ENCODE measurements at places on chromosomes 7 and 10.

GRCh38 chr7:107045195-107045960 lies 873 bp downstream of the PRKAR2B start:
- DNase-seq: no peak

DNA sequence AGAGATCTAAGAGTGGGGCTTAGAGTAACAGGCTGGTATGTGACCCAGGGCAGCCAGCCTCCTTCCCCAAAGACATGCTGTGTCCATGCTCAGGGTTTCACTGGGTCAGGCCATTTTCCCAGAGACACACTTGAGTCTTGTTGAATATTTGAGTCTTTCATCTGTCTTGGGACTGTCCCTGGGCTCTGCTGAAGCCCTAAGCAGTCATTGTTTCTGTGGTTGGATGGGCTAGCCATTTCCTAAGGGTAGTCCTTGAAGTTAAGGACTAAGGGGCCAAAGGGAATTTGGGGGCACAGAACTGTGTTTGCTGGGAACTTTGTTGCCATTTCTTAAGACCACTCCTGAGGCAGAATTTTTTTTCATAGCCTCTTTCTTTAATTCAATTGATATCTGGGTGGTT lies 98.4 kb upstream of the SAMD8 start:
- DNase-seq: no peak

- DNase-seq: no peak
Measured at GRCh38 chr7:48147078-48147591, 24.1 kb upstream of the ABCA13 start.

DNA sequence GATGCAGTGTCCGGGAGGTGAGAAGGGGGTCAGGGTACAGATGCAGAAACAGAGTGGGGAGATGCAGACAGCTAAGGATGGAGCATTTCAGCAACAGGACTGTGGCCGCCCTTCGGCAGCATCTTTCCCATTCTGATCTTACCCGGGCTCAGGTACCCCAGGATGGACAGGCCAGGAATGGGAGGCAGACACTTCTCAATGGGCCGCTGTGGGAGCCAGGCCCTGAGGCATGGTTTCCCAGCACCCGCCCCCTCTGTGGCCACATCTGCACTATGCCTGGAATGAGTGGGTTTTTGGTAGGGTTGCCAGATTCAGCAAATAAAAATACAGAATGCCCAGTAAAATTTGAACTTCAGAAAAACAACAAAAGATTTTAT lies 105.2 kb upstream of the CTBP2 start:
- DNase-seq: no peak

GRCh38 chr7:127813991-127814541 lies 162.1 kb downstream of the SND1 start:
- DNase-seq: no peak

DNA sequence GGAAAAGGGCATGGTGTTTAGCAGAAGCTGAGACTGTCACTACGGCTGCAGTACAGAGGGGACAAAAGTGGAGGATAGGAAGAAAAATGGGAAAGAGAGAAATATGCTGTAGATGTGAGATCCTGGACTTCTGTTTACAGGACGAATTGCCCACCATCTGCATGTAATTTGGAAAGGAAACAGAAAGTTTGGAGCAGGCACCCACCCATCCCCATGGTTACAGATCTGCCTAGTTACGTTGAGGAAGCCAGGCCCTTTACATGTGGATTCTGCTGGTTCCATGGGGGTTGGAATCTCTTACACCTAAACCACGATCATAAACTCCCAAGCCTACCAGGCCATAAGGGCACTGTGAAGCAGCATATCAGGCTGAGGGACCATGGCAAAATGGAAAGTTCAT lies 84.3 kb downstream of the WDFY4 start:
- no peak for DNase-seq

GRCh38 chr10:102534333-102534732 lies 30.6 kb downstream of the SUFU start:
- DNase-seq: no peak

DNA sequence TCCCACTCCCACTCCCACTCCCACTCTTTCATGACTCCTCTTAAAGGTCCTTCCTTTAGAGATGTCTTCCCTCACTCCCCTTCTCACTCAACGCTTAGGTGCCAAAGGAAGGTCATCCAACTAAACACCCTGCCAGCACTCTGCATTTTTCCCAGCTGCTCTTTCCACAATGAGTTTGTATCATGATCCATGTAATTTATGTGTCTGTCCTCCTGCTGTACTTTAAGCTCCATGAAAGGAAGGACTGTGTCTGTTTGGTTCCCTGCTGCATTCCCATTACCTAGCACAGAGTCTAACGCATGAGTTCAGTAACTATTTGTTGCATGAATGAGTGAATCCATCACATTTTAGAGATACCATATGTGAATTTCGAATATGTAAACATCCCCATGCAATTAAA lies 252.7 kb downstream of the KIF20B start:
- peak; percentile 2 for DNase-seq

DNA sequence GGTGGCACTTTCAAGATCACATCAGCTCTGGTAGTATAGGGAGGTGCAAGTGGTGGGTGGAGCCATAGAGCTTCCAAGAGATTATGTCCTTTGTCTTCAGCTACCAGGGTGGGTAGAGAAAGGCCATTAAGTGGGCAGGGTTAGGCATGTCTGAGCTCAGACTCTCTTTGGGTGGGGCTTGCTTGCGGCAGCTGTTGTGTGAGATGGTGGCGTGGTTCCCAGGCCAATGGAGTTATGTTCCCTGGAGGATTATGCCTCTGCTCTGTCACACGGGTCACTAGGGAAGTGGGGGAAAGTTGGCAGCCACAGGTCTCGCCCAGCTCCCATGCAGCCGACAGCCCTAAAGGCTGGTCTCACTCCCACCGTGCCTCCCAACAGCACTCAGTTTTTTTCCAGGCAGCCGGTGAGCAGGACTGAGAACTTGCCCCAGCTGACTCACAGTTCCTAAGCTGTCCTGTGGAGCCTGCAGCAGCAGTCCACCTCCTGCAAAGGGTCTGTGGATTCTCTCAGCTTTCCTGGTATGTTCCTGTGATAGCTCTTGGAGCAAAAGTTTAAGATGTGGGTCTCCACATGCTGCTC lies 459.0 kb downstream of the SH2D4B start:
- DNase-seq: no peak

- no peak for DNase-seq
Measured at GRCh38 chr7:46880508-46881196, 701.3 kb downstream of the TNS3 start.

GRCh38 chr10:124354411-124355382 lies 64.0 kb downstream of the OAT start:
- DNase-seq: peak; percentile 59

DNA sequence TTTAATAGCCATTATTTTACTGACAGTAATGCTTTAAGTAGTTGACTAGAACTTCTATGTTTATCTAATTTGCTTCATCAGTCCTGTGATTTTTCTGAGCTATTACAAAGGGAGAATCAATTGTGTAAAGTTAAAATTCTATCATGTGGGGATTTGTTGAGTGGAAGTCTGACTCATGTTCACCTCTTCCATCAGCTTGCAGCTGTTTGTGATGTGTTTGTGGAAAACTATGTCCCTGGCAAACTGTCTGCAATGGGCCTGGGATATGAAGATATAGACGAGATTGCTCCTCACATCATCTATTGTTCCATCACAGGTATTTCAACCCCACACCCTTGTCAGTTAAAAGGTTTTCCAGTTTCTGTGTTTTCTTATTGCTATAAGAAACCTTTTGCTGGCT lies 59.9 kb downstream of the SUGCT start:
- DNase-seq: peak; percentile 16

- DNase-seq: no peak
Measured at GRCh38 chr10:14592026-14592425, 182.7 kb downstream of the FAM107B start.

DNA sequence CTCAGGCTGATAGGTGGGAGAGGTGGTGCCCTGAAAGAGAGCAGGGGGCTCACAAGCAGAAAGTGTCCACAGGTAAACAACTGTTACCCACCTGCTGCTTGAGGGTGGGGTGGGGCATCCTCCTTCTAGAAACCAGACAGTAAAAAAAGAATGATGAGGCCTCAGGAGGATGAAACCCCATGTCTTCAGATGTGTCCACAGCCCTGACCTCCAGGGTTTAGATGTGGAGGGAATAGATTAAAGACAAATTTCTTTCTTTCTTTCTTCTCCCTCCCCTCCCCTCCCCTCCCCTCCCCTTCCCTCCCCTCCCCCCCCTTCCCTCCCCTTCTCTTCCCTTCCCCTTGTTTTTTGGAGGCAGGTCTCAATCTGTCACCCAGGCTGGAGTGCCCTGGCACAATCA lies 333.5 kb upstream of the NUPR2 start:
- no peak for DNase-seq

DNA sequence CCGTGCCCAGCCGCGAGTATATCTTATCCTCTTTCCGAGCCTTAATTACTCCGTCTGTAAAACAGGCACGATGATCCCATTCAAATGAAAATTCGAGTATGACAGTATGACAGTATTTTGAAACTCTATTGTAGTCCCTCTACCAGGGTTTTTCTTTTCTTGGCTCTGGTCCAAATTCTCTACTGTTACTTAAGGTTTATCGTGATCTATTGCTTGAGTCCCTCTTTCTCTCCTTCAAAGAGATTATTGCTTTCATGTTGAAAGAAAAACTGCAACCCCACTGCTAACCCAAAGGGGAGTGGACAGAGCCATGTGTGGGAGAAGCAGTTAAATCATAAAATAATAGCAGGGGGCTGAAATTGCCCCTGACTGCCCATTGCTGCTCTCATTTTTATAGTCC lies 1156.6 kb upstream of the AUTS2 start:
- DNase-seq: no peak

DNA sequence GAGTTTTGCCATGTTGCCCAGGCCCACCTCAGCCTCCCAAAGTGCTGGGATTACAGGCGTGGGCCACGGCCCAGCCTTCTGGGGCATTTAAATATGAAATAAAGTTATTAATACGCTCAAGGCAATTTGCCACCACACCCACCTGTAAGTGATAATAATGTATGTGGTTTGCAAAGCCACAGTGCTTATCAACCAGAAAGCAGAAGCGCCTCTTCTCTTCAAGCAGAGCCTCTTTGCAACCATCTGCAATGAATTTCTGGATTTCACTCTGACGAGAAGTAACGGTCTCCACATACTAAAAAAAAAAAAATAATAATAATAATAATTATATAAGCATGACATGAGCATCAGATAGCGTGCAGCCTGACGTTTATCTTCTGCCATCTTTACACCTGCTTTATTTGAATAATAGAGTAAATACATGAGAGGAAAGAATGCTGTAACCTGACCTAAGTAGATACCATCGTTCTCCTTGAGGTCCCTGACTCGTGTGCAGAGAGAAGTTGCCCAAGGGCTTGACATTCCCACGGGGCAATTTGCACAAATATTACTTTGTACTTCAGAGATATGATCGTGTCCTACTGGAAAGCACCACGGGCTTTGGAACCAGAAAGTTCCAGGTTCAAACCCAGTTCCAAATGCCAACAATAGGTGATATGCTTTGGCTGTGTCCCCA lies 34.0 kb downstream of the BRI3 start:
- DNase-seq: no peak

DNA sequence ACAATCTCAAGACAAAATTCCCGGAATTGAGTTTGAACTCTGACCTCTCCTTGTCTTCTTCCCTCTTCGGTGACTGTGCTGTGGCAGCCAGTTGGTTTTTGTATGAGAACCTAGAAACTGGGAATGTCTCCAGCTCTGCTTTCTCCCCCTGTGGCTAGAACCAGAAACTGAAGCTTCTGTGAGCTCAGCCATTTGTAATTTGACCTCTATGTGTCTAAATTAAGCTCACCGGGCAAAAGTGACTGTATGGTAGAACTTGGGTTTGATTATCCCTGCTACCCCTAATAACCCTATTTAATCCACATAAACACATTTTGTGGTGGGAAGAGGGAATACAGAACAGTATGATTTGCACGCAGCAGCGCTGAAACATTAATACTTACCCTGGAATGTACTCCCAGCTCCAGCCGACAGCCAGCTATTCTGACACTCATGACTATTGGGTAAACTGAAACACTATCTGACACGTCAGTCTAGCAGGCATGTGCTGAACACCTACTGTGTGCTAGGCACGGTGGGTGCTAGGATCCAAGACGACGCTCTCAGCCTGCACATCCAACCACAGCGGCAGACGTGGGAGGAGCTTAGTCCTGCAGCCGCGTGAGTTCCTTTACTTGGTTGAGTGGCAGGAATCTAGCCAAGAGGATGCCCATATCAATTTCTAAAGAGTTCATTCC lies 324.8 kb downstream of the SFMBT2 start:
- DNase-seq: no peak

DNA sequence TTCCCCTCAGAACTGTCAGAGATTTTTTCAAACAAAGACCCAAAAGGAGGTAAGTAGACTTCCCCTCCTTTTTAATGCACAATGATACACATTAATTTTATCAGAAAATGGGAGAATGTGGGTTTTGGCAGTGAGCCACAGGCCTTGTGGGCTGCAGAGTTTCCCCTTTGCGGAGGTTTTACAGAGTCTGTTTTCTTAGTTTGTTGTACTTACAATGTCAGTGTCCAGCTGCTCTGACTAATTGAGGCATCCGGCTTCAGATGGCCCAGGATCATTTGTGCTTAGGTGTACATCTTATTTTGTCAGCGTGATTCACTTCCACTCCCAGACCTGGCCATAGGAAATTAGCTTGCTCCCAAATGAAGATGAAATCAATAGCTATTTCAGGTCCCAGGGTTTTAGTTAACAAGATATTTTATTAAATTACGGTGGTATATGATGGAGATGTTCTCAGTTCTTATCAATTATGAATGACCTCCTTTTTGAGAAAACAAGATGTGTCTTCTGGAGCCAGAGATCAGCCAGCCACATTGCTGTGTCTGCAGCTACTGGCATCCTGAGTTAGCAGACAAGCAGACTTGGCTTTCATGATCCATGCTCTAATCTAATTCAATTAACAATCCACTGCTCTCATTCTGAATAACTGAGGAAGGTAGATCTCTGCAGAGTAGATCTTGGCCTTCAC lies 1086.6 kb upstream of the SORCS1 start:
- no peak for DNase-seq

GRCh38 chr7:91846436-91846835 lies 34.1 kb downstream of the MTERF1 start:
- peak; percentile 4 for DNase-seq

- DNase-seq: no peak
Measured at GRCh38 chr10:118873091-118873737, 118.4 kb upstream of the CACUL1 start.

DNA sequence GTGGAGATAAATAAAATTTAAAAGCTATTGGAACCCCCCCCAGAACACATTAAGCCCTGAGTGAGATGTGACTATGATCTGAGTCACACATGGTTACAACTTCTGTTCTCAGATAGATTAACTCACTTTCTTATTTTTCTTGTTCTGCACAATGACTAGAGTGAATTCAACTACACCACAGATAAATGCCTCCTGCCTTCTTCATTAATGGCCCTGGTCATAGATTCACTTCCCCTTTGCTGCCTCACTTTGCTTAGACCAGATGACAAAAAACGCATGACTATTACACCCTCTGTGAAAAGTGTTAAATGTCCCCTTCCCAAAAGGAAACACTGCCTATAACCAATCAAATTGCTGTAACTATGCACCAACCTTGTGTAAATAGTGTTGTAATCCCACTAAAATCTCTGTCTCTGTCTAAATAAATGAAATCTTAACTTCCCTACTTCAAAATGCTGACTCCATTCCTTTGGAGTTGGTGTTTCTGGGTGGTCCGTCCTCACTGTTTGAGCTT lies 49.4 kb downstream of the AKR1D1 start:
- no peak for DNase-seq

Measured in fibroblast of skin of left quadriceps (primary cell).